ENCODE measurements at places on chromosomes 12 and 14.

- DNase-seq = no peak
Measured at GRCh38 chr12:89862511-89863445, 154.1 kb upstream of the ATP2B1 start.

- no peak for DNase-seq
Measured at GRCh38 chr12:99960311-99960710, 24.4 kb downstream of the ANKS1B start.

GRCh38 chr14:53955229-53955556 is 1.4 kb downstream of the BMP4 start:
- DNase-seq = no peak

- DNase-seq = no peak
Measured at GRCh38 chr12:66617991-66618390, 60.9 kb downstream of the GRIP1 start.

GRCh38 chr14:89617481-89618329 is 200.7 kb upstream of the FOXN3 start:
- DNase-seq = no peak

- DNase-seq = no peak
Measured at GRCh38 chr12:7961395-7962178, 25.6 kb upstream of the SLC2A3 start.

- DNase-seq = no peak
Measured at GRCh38 chr12:553216-554000, 93.7 kb downstream of the B4GALNT3 start.

- DNase-seq = no peak
Measured at GRCh38 chr12:52713960-52714886, 10.9 kb upstream of the KRT77 start.

- no peak for DNase-seq
Measured at GRCh38 chr12:53725824-53726223, 1.4 kb downstream of the CALCOCO1 start.

DNA sequence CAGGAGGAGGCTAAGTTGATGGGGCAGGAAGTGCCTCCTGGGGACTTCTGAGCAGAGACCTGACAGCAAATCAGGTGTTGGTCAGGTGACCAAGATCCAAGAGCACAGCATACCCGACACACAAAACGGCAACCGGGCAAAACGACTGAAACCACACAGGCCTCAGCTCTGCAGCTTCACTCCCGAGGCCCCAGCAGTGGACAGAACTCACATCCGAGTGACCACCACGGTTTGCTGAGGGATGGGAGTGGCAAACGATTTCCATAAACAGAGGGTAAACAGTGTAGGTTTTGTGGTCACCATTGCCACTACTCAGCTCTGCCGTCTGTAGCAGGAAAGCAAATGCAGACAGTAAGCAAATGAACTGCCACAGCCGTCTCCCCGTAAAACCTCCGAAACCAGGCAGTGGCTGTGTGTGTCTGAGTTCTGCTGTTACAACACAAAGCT is 14.4 kb downstream of the CHFR start:
- DNase-seq = no peak

All from bone marrow (tissue), 2 donors.